ENCODE measurements at places on chromosomes 6 and 20.

GRCh38 chr6:169895926-169896761 lies 144.7 kb downstream of the ERMARD start:
- no peak for DNase-seq

DNA sequence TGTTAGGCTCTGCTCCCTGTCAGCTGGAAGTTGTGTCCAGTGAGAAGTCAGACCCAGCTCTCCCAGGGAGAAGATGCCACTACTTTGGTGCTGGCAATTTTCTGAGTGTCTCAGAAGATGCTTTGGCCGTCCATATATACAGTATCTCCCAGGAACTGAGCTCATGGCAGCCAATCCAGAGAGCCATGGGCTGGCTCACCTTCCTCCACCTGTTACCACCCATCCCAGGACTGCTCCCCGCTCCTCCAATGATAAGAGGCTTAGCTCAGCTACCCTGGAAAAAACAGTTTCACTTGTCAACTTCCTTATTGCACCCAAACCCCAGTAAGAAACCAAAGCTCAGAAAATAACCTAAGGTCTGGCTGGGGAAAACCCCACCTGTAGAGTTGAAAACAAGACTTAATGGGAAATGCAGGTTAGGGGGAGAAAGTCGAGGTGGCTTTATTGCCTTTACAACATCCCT lies at the start of gene BNIP5:
TSS of gene BNIP5 (minus strand) at position 110 of the 463 bp plus-strand sequence. CDS start 6,198 bp downstream, outside the sequence.
- peak; percentile 3 for DNase-seq

- DNase-seq: no peak
These were observed 27.5 kb upstream of the CEP85L start for GRCh38 chr6:118678866-118679265.

DNA sequence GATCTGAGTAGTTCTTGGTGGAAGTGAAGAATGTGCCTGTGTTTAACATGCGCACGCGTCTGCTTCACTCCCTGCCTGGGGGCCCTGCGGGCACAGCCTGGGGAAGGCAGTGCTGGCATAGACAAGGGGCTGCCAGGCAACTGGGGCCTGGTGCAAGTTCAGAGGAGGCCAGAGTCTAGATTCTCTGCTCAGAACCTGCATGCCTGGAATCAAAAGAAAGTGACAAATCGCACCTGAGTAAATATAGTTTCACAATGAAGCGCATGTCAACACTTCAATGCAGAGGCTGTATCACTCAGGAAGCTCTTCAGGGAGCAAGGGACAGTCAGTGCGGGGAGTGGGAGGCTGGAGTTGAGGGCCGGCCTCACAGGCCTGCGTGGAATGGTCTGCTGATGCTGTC lies 24.2 kb upstream of the PPP1R14C start:
- DNase-seq: no peak

DNA sequence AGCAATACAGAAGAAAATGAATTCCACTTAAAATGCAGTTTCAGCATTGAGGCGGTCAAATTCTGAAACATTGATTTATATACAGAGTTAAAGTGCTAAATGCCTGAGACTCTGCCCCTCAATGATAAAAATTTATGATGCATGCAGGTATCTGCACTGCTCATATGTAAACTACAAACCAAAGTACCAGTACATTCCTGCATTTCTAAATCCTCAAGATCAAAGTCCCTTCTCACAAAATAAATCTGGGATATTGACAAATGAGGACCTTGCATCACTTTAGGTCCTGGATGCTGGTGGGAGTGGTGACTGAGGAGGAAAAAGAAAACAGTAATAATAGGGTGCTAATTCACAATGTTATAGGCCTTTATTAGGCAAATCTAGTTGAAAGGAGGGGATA lies 101.9 kb downstream of the FIG4 start:
- no peak for DNase-seq

All from CD4-positive, alpha-beta T cell treated with Interleukin-6 at 100 ng/mL for 8 hours (primary cell).